ENCODE measurements at places on chromosomes 2 and 18.

- no peak for DNase-seq
These were observed 198.3 kb upstream of the FIGN start for GRCh38 chr2:163934131-163934530.

DNA sequence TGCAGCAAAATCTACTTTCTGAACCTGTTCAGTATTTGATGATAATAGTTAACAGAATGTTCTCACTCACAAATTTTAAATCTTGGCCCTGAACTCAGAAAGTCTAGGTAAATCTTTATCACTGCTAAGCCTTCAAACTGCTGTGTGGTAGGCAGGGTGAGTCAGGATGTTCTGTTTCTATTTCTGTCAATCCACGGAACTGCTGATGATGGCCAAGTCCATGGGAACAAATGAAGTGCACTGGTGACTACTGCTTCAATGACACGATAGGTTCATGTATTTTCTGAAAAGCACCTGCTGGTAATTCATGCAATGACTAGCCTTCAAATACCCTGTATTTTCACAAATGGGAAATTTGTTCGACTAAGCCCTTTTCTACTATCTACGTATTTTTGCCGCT lies 14.2 kb downstream of the NIFK start:
- no peak for DNase-seq

GRCh38 chr2:126722546-126722945 lies 66.6 kb downstream of the GYPC start:
- no peak for DNase-seq

DNA sequence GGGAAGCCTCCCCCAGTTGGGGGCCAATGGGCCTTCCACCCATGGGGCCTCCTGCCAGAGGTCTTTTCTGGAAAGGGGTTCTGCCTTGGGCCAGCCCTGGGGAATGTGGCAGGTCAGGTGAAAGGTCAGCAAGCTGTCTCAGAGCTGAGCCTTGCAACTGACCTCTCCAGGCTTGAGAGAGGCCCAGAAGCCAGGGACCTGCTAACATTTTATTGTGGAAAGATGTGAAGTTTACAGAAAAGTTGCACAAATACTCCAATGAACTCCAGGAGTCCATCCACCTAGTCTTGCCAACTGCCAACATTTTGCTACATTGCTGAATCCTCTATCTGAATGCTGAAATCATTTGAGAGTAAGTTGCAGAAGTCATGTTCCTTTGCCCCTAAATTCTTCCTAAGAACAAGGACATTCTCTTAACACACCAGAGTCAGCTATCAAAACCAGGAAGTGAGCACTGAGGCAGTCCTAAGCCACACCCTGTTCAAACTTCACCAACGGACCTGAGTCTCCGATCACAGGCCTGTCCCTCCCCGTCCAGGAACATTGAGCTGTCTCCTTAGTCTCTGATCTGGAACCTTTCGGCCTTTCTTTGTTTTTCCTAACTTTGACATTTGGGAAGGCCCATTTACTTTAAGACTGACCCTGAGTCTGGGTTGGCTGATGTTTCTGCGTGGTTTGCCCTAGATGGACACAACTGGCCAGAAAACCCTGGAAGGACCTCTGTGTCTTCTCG lies 4.0 kb downstream of the SNORC start:
- DNase-seq: no peak

- no peak for DNase-seq
These were observed 190.4 kb upstream of the CYP26B1 start for GRCh38 chr2:72338076-72338475.

GRCh38 chr2:109562421-109562820 lies 51.3 kb downstream of the SEPTIN10 start:
- DNase-seq: no peak

- no peak for DNase-seq
These were observed 77.8 kb downstream of the GALNT14 start for GRCh38 chr2:31060397-31060796.

GRCh38 chr18:45854036-45854586 lies 28.6 kb downstream of the SIGLEC15 start:
- DNase-seq: no peak

- no peak for DNase-seq
These were observed 223.3 kb upstream of the ATP5MC3 start for GRCh38 chr2:175404839-175405238.

DNA sequence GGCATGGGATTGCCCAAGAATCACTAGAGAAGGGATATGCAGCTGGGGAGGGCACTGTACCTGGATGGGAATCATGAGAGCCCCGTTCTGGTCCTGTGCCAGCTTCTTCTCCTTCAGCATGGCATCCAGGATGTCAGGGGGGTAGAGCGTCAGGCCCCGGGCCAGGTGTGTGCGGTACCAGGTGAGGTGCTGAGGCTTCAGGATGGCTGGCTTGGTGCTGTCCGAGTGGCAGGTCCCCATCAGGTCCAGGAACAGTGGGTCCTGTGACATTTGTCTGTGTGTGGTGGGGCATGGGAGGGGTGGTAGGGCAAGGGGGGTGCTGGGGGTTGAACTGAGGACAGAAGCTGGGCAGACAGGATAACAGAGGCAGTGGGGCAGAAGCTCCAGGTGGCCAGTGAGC lies 13.2 kb downstream of the CFAP65 start:
- DNase-seq: no peak

DNA sequence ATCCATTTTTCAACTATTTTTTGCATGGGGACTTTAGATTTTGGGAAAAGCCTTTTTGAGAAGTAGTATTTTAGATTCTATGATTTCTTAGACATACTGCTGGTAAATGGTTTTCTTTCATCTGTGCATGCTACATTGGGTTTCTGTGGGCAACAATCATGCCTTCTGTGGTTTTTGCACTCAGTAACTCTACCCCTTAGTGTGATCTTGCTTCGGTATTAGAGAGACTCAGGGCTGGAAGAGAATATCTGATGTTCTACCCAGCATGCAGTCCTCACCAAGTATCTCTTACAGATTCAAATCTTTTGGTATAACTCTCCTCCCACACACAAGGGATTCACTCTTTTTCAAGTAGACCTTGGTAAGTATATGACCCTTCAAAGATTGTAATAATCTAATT lies 183.0 kb downstream of the PMAIP1 start:
- DNase-seq: no peak

DNA sequence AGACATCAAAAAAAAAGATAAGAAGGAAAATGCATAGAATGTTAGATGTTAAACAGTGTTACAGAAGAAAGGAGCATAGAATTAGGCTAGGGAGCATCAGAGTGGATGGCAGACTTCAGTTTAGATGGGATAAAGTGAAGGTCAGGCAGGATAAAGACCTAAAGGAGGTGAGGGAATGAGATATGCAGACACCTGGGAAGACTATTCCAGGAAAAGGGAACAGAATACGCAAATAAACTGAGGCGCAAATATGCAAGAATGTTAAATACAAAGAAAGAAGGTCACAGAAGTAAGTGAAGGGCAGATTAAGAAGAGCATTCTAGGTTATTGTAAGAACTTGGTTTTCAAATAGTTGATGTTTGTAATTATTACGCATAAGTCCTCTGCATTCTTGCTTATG lies 116.3 kb upstream of the REG3A start:
- DNase-seq: no peak

- no peak for DNase-seq
These were observed 1467.9 kb upstream of the ZEB2 start for GRCh38 chr2:145987793-145988192.

DNA sequence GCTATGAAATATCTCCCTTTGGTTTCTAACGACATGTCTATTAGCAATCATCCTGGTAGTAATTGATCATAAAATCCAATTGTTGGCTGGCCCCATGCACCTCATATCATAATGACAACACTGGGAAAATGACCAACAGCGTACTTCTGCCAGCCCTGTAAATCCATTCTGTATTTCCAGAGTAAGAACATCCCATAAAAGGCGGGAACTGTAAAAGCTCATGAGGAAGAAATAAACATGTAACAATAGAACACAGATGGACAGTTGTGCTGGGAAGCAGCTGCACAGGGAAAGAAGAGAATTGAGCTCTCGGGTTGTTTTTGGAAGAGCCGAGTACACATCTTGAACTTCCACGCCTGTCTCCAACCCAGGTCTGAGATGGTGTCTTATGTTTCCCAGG lies 218.7 kb downstream of the CMPK2 start:
- DNase-seq: no peak

GRCh38 chr18:35500113-35500512 lies 2.4 kb upstream of the INO80C start:
- no peak for DNase-seq

GRCh38 chr2:37809525-37809924 lies 115.6 kb upstream of the RMDN2 start:
- no peak for DNase-seq

GRCh38 chr2:106798826-106799552 lies 87.0 kb downstream of the ST6GAL2 start:
- DNase-seq: no peak

- DNase-seq: no peak
These were observed 273.8 kb downstream of the AGPS start for GRCh38 chr2:177666408-177666807.

GRCh38 chr2:237558961-237559641 lies 7.3 kb upstream of the PRLH start:
- no peak for DNase-seq

- no peak for DNase-seq
These were observed 272.9 kb downstream of the SLC8A1 start for GRCh38 chr2:40178971-40179370.

GRCh38 chr2:16628314-16628713 lies 37.3 kb downstream of the CYRIA start:
- DNase-seq: no peak

All from GM18507 (cell line).